ENCODE measurements at places on chromosomes 1 and 21.

GRCh38 chr1:90809093-90809492 is 92.0 kb upstream of the BARHL2 start:
- no peak for DNase-seq

DNA sequence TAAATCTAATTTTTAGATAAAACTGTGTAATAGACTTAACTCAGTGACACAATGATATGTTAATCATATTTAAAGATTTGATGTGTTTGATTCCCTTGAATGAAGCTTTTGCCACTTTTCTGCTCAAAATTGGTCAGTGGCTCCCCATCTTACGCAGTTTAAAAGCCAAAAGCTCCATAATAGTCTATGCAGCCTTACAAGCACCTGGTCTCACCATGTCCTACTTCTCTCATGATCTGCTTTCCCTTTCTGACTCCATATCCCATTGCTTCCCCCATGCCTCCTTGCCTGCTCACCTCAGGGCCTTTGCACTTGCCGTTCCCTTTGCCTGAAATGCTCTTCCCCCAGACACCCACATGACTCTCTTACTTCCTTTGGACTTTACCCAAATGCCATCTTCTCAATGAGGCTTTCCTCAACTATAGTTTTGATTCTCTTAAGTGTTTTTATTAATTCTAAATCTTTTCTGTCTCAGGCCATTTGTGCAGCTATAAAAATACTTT is 1.9 kb downstream of the ZBTB8A start:
- DNase-seq = no peak

DNA sequence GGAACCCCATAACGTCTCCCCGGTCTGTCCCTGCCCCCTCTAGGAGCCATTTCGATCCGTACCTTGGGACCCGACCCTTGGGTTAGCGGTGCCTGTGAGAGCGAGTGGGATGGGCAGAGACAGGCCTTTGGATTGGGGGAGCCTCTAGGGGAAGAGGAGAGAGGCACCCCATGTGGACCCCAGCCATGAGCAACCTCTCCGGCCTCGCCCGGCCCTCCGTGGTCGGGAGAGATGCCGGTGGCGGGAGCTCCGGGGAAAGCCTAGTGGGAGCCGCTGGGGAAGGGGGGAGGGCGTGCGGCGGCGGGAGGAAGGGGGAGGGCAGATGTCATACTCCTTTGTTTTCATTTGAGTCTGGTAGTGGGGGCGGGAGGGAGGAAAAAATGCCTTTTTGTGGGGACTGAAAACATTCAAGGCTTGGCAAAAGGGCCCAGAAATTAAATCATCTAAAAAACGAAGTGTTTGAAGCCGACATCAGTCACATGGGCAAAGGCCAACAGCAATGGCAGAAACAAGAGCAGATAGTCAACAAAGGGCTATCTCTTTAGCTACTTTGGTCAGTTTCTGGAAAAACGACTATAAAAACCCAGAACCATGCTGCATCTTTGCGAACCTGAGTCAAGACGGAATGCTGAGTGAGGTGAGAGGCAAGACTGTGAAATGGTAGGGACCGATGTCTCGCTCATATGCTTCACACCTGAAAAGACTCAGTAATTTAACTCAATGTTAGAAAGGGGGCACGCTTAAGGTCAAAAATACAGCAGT is 758 bp downstream of the PTBP2 start:
- DNase-seq = peak; percentile 76

GRCh38 chr1:198678901-198679329 is 40.1 kb downstream of the PTPRC start:
- DNase-seq = no peak

GRCh38 chr21:24470852-24471251 is 1136.4 kb downstream of the MRPL39 start:
- no peak for DNase-seq

DNA sequence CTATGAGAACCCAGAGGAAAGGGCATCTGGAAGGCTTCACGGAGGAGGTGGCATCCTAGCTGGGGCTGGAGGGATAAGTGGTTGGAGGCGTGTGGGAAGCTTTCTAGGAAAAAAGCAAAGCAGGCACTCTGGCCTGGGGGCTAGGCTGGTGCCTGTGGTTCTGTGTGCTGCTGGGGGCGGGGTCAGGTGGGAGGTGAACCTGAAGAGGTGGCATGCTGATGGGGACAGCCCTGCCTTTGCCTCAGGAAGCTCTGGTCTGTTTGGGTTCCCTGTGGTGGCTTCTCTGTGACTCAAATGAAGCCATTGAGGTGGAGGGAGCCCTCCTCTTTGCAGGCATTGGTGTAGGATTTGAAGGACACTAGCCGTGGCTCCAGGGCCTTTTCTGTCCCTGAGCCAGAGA is 221.6 kb upstream of the POU3F1 start:
- DNase-seq = no peak

- peak; percentile 84 for DNase-seq
These were observed 10.9 kb upstream of the IFI16 start for GRCh38 chr1:158998781-158999161.

GRCh38 chr1:231642618-231643017 is 16.0 kb downstream of the DISC1 start:
- DNase-seq = no peak

DNA sequence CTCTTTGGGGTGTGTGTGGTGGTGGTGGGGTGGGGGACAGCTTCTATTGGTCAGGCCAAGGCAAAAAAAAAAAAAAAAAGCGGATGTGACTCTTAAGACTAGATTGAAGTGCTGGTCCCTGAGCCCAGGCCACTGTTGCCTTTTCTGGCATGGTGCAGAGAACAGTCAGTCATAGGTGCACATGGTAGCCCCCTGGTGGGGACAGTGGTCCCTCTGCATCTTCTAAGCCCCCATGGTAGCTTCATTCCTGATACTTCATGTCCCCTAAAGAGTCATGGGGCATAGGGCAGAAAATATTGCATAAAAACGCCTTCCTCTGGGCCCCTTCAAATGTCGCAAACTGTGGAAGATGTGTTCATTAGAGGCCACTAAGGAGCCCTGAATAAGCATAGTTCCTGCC is 371.8 kb downstream of the NPHP4 start:
- no peak for DNase-seq

GRCh38 chr1:56286956-56287355 is 292.4 kb downstream of the PLPP3 start:
- DNase-seq = no peak

DNA sequence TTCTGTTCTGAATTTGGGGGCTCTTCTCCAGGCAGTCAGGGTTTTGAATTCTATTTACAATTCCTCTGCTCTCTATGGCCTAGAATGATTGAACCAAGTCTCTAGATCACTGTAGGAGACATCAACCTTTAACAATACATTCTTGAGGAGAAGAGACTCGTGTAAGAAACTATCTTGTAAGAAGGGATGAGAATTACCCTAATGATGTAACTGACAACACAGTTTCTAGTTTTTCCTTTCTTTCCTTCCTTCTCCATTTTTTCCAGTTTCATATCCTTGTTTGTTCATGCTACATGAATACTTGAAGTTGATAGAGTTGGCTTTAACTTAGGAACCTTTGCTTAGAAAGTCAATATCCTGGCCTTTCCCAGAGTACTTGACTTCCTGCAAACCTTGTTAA is 1.3 kb upstream of the ATP1A1 start:
- no peak for DNase-seq

GRCh38 chr21:25127007-25127406 is 480.3 kb downstream of the MRPL39 start:
- DNase-seq = no peak

- no peak for DNase-seq
These were observed 371.6 kb downstream of the AMY1C start for GRCh38 chr1:104121271-104121670.

DNA sequence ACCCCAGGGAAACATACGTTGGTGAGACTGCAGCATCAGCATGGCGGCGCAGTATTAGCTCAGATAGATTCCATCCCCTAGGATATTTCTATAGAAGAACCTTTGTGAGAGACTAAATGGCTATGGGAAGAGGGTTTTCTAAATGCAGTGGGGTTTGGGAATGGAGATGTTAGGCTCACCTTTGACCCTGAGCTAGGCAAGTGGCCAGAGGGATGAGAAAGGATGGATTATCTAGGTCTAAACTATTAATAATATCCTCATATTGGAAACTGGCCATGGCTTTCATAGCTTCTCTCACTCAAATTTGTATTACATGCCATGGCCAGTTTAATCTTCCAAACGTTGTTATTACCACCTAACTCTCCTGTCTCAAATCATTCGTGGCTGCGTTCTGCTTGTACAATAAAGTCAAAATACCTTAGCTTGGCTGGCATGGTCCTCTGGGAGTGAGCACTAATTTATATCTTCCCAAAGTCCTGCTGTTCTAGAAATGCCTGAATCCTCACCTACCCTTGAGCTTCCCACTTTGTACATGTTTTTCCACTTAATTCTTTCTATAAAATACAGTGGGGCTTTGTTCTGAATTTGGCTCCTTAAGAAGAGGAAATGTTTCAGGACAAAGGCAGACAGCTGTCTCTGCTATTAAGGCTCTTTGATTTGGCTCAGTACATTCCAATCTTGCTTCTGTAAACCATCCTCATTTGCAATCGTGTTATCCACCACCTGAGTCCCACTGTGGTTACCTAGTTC is 31.0 kb upstream of the COG2 start:
- no peak for DNase-seq

DNA sequence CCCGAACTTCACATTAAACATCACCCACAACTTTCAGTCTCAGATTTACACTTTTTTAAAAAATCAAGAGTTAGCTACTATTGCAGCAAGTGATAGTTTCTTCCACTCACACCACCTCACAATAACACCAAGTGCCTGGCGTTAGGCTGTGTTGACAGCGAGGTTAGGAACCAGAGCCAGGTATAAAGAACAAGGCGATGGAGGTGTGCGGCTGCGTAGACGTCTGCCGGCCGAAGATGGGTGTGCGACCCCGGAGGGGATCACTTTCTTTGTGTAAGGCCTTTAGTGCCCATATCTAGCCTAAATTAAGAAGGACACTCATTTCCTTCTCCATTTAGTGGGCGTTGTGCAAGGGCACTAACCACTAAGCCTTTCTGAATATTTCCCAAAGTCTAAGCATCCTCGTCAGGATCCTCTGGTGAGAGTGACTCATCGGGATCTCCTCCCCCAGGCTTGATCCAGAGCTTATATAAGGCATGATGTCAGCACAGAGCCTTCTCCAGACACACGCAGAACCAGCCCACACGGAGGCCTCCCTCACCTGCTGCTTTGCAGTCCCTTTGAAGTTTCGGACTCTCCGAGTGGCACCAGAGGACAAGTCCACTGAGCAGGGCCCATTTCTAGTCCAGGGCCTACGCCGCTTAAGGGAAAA is 11.8 kb downstream of the NHLH2 start:
- DNase-seq = peak; percentile 65

GRCh38 chr1:11058595-11059154 is 1.1 kb downstream of the SRM start:
- DNase-seq = no peak
